ENCODE measurements at places on chromosomes 2 and 18. TPM values are rescaled to one million over a fixed set of nuclear protein-coding genes. Genes with fewer than 3 reads are reported as not detected.

Gene LCT
- total RNA-seq = under 0.01 TPM

Gene LDLRAD4
- total RNA-seq = 0.17 TPM

Gene CD302
- 9.8 TPM for total RNA-seq

Gene KCNG2
- 0.73 TPM for total RNA-seq

Gene VWC2L
- total RNA-seq = not detected

Gene SEMA4F
- total RNA-seq = 18.4 TPM

Gene ACOXL
- not detected for total RNA-seq

Gene TUBA4B
- not detected for total RNA-seq

Gene SPC25
- total RNA-seq = not detected

Gene GKN1
- total RNA-seq = not detected

Gene SLC14A1
- total RNA-seq = 81.0 TPM

Gene POLE4
- 24.4 TPM for total RNA-seq

Gene ABCB11
- total RNA-seq = under 0.01 TPM

Gene TBR1
- total RNA-seq = not detected

Gene C2orf72
- 0.17 TPM for total RNA-seq

Gene CLIP4
- total RNA-seq = 63.6 TPM

Gene LIMS3
- total RNA-seq = 2.3 TPM

Gene HOXD10
- not detected for total RNA-seq

Gene TP53I3
- 88.3 TPM for total RNA-seq

Gene CYP27A1
- 19.1 TPM for total RNA-seq

Gene FTCDNL1
- total RNA-seq = 3.3 TPM

Gene HOXD12
- total RNA-seq = not detected

Gene BBS5
- total RNA-seq = 7.6 TPM

Gene WDR33
- total RNA-seq = 32.4 TPM

Gene PSD4
- total RNA-seq = 1.6 TPM

Gene KLHL30
- 0.66 TPM for total RNA-seq

Gene SH3YL1
- 49.3 TPM for total RNA-seq

Gene CXCR4
- 1.0 TPM for total RNA-seq

Gene DSC3
- total RNA-seq = 0.15 TPM

Gene HRH4
- total RNA-seq = under 0.01 TPM

Gene COL3A1
- 3,379 TPM for total RNA-seq

Gene LINC00305
- total RNA-seq = not detected

Gene AQP12A
- not detected for total RNA-seq

Gene SCN2A
- total RNA-seq = 7.8 TPM

Gene C18orf54
- 1.7 TPM for total RNA-seq

Gene UGT1A8
- not detected for total RNA-seq

Gene CLEC4F
- total RNA-seq = not detected

Gene KCNK3
- under 0.01 TPM for total RNA-seq

All from smooth muscle cell of trachea (primary cell).